ENCODE measurements at places on chromosomes 7 and 10.

GRCh38 chr10:13815756-13816155 lies 229.0 kb downstream of the PRPF18 start:
- no peak for DNase-seq

DNA sequence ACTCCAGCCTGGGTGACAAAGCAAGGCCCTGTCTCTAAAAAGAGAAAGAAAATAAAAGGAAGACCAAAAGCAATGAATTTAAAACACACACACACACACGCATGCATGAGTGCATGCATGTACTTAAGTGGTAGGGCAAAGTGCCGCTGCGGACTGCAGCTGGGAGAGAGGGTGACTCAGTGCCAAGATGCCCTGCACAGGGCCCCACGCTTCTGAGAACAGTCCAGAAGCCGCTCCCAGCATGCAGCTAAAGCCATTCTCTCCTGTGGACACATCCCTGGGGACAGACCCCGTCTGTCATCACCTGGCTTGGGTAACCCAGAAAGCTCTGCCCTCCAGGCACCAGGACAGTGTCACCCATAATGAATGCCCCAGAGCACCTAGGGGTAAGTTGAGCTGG lies 61.0 kb upstream of the MYL10 start:
- no peak for DNase-seq

- no peak for DNase-seq
These were observed 42.6 kb upstream of the MYL10 start for GRCh38 chr7:101671371-101672356.

- DNase-seq: no peak
These were observed at the start of gene CPA1 for GRCh38 chr7:130379921-130380860. Gene CPA1 (plus strand): TSS chr7:130380494. CDS start chr7:130380521, 27 bp downstream.

DNA sequence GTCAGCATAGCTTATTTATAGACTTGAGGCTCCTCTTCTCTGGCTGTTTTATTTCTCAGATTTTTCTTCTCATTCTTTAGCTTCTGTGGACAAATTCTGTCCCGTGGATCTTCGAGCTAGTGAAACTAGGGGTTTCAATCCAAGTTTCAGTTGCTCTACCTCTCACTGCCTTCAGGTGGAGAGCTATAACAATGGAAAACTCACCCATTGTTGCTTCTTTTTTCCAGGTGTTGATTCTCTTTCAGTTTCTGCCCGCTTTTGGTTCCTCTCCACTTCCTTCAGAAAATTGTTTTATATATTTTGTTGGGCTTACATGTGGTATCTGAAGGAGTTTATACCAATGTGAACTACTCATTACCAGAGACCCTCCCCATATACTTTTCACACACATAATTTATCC lies 266.1 kb downstream of the TCF7L2 start:
- DNase-seq: no peak

GRCh38 chr10:33353334-33353733 lies 18.9 kb upstream of the NRP1 start:
- no peak for DNase-seq

GRCh38 chr10:43424416-43424815 lies 12.5 kb upstream of the ZNF487 start:
- DNase-seq: no peak

DNA sequence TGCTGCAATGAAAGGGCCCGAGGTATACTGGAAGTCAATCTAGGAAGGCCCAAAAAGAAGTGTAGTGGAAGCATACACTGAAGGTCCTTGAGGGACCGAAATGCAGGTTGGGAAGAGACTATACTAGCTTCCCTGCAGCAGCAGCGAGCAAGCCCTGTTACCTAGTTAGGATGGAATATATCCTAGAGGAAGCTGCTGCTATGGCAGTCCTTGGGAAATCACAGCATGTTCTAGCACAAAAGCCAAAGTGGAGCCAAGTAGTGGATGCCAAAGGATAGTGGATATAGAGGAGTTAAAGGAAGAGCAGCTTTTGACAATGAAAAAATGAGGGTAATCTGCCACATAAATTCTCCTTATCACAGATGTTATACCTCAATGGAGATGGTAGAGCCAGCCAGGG lies 123.8 kb upstream of the STARD3NL start:
- DNase-seq: no peak

DNA sequence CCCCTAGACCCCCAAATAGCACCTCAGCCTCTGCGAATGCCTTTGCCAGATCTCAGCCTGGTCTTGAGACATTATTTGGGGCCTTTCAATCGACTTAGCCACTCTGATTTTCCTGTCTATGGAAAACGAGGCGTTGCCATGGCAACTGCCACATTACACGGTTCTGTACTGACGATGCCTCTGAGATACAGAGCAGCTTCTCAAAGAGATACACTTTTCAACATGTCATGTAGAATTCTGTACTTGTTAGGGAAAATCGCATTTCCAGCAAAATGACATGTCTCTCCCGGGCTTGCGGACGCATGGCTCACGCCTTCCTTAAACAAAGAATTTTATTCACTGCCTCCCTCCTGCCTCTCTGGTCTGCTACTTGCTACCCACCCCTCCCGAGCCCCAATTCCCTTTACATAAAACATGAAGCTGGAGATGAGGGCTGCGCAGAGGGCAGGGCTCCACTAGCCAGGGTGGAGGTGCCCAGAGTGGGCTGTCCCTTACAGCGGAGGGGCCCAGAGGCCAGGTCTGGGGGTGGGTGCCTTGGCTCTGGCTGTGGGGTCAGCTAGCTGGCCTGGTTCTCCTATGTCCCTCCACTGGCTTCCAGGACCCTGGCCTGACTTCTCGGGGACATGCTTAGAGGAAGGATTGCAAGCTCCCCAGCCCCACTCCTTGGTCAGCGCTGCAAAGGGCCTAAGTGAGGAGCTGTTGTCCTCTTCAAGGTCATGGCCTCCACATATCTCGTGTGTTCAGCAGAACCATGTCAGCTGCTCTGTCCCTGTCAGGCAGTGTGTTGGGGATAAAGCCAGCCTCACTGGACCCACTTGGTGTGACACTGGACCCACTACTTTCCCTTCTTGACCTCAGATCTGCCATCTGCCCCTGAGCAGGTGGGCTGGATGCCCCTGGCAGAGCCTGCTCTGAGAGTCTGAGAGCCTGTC lies 342.5 kb downstream of the RPS24 start:
- DNase-seq: no peak

DNA sequence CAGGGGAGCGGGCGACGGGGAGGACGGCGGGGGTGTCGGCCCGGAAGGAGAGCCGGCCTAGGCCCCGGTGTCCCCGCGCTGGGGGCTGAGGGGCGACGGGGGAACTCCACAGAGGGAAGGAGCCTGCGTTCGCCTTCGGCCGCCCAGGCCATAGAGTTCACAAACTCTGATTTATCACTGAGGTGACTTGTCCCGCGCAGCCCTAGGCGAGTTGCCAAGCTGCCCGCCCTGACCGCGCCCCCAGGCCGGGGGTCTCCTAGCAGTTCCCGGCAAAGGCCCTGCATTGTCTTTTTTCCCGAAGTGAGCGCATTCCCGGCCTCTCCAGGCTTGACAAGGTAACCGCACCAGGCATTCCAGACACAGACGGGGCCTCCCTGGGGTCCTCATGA lies 2.9 kb upstream of the NKX6-2 start:
- DNase-seq: no peak

GRCh38 chr7:26759108-26759507 lies 105.3 kb downstream of the SKAP2 start:
- DNase-seq: no peak

All from CD8-positive, alpha-beta memory T cell (primary cell).